ENCODE measurements at places on chromosomes 12 and 14.

DNA sequence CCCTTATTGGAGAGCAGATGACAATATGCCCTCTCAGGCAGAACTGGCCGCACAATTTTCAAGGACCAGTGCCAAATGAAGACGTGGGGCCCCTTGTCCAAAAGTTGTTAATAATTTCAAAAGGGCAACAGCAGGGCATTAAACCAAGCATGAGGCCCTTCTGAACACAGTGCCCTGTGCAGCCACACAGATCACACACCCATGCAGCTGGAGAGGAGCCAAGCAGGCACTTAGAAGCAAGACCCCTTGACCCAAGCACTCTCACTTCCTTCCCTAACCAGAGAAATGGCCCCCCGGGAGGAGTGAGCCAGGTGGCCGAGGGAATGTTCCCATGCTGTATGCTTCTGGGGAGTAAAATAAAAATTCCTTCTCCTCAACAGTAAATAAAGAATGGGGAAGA, 114.0 kb upstream of the TMPO start:
- no peak for DNase-seq

- no peak for DNase-seq
These were observed 7.4 kb upstream of the SLC25A29 start for GRCh38 chr14:100313464-100314230.

GRCh38 chr12:127054531-127054930, 1212.4 kb upstream of the TMEM132C start:
- DNase-seq: no peak

DNA sequence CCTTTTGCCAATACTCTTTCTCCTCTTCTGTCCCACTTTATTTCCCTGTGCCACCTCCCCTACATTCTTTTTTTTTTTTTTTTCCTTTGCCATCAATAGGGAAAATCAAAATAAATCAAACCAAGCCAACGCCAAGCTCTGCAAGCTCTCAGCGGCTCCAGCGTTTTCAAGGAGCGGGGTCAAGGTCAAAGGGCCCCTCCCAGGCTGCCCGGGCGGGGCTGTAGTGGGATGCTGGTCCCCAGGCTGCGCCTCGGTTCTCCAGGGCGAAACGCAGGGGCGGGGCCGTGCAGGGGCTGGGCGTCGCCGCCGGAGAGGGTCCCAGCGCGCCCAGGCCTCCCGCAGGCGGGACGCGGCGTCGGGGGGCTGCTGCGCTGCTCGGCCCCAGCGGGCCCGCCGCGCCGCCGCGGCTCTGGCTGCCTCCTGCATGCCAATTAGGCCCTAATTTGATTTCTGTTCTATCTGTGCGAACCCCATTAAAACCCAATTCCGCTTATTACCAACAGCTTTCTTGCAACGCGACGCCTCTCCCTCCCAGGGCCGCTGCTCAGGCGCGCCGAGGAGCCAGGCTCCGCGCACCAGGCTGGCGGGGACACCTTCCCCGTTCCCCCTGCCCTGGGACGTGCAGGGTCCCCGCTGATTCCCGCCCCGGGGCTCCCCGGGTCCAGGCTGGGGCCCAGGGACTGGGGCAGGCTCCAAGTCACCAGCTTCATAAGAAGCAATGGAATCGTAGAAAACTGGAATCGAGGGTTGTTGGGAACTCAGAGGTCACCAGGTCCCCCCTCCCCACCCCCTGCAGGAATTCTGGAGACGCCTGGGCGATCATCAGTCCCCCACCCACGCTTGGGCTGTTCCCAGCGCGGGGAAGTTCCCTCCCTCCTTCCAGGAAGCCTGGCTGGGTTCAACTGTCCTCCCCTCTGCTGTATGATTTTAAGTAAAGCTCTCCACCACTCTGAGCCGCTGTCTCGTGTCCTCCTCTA, 50.7 kb upstream of the MAP1LC3B2 start:
- DNase-seq: no peak

GRCh38 chr12:47216150-47216677, 136.5 kb upstream of the AMIGO2 start:
- DNase-seq: no peak

DNA sequence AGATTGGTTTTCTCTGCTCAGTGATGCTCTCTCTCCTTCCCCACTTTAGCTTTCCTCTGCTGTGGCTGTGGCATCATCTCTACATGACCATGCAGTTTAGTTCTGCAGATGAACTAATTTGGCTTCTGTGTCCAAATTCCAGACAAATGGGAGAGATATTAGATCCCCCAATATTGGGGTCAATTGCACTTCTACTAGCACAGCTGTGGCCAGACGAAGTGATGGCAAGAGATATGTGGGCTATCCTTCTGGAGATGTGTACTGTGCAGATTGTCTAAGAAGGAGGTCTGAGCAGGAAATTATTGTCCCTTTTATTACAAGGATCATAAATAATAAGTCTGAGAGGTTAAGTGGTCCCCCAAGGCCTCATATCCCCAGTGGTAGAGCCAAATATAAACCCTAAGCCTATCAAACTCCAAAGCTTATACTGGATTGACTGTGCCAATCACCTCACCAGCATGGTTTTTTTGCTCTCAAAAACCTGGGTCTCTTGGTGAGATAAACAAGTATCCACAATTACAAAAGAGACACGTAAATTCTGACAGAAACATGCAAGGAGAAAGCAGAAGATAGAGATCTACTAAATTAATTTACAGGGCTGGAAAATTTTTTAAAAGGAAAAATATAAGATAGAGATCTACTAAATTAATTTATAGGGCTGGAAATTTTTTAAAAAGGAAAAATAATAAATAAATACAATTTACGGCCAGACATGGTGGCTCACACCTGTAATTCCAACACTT, 29.1 kb upstream of the GCH1 start:
- DNase-seq: no peak

GRCh38 chr12:50661300-50662115, 102.4 kb upstream of the ATF1 start:
- DNase-seq: no peak

DNA sequence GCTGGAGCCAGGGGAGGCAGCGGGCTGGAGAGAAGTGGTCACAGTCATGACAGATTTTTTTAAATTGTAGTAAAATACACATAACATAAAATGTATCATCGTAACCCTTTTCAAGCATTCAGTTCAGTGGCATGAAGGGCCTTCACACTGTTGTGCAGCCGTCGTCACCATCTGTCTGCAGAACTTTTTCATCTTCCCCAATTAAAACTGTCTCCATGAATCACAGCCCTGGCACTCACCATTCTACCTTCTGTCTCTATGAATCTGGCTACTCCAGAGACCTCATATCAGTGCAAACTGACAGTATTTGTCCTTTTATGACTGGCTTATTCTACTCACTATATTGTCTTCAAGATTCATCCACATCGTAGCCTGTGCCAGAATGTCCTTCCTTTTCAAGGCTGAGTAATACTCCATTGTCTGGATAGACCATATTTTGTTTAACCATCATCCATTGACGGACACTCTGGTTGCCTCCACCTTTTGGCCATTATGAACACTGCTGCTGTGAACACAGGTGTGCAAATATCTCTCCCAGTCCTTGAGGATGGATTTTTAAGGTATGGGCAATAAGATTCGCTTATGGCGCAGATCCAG, 91.5 kb upstream of the NCOR2 start:
- DNase-seq: peak; percentile 75

DNA sequence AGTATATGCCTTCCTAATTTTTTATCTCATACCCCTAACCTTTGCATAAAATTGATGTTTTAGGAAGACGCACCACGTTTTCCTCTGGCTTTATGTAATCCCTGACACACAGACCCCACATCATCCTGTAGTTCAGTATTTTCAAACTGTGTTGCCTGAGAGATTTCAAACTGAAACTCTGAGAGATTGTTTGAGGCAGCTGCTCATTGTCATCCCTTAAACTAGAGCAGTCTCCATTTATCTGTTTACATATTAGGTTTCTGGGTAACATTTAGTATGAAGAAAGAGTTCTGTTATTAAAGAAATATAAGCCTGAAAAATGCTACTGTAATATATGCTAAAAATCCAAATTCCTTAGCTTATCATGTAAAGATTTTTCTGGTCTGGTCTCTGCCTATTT, 24.3 kb downstream of the MNAT1 start:
- no peak for DNase-seq

GRCh38 chr14:70683983-70684382, 42.3 kb downstream of the TTC9 start:
- no peak for DNase-seq

DNA sequence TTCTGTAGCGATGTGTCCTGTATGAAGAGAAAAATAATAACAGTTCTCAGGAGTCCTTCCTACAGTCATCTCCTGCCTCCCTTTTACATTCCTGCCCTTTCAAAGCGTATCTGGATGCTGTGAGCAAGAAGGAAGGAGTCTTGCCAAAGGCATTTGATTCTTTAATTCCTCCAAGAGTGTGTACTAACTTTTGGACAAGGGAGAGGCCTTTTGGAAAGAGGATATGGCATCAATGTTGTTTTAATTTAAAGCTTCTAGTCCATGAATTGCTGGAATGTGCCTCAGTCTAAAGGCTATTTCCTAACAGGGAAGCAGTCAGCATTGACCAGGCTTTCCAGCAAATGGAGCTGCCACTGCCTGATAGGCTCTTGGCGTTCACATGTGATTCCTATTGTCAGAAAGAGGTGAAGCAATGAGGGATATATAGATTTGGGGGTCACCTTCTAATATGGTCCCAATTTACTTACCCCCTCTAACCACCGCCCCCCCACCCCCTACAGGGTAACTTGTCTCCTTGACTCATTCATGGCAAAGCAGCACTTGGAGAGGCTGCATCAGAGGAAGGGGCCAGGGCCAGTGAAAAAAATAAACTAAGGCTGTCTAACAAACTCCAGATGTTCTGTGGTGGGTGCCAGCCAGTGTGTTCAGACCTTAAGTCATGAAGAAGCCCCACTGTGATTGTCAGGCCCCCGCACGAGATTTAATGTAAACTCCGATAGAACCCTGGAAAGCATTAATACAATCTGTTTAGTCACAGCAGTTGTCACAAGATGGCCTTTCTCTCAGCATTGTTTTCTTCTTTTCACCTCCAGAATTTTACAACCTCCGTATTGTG, 220.3 kb downstream of the FBXL14 start:
- no peak for DNase-seq

GRCh38 chr12:112020947-112021457, 7.8 kb downstream of the ERP29 start:
- no peak for DNase-seq
